ENCODE measurements at places on chromosomes 7 and 10. TPM values are rescaled to one million over a fixed set of nuclear protein-coding genes. Genes with fewer than 3 reads are reported as not detected.

SPDYE11 gene
- not detected for total RNA-seq

TEX36 gene
- total RNA-seq: not detected

WDFY4 gene
- total RNA-seq: not detected

SKAP2 gene
- 15.3 TPM for total RNA-seq

HECW1 gene
- total RNA-seq: not detected

Measured in activated CD8-positive, alpha-beta memory T cell treated with anti-CD3 and anti-CD28 coated beads for 36 hours (primary cell).